ENCODE measurements at places on chromosomes 5 and 9.

GRCh38 chr5:175842506-175842905 is 28.9 kb upstream of the CPLX2 start:
- no peak for DNase-seq

DNA sequence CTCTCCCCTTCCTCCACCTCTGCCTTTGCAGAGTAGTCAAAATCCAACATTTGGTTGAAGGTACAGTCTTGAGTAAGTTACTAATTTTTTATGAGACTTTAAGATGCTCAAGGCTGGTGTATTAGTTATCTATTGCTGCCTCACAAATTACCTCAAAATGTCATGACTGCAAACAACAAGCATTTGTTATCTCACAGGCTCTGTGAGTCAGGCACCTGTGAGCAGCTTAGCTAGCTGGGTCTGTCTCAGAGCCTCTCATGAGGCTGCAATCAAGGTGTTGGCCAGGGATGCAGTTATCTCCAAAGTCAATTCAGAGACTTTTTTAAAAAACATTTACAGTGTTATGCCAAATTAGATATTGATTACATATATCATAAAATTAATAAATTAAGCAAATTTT is 371.3 kb upstream of the RGMB start:
- DNase-seq, result peak; percentile 5

- DNase-seq, result no peak
Observed at GRCh38 chr5:5276430-5276829, 136.3 kb downstream of the ADAMTS16 start.

- DNase-seq, result no peak
Observed at GRCh38 chr9:90882991-90883600, 81.5 kb downstream of the SYK start.

DNA sequence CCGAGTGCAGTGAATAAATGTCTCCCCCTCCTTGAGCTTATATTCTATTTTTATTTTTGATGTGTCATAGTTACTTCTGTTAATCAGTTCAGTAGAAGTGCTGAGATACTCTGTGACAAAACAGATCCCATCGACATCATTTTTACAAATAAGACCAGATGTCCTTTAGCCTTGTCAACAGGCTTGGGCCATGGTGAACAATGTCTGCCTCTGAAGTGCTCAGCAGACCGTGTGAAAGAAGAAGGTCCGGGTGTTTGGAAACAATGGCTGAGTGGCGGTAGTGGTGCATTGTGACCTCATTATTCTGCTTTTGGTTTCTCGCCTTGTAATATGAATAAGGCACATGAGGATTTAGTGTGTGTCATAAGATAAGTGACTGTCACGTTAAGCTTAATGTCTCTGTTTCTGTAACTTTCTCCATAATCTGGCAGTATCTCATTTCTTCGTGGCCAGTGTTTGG is 71.2 kb downstream of the SYK start:
- DNase-seq, result no peak

DNA sequence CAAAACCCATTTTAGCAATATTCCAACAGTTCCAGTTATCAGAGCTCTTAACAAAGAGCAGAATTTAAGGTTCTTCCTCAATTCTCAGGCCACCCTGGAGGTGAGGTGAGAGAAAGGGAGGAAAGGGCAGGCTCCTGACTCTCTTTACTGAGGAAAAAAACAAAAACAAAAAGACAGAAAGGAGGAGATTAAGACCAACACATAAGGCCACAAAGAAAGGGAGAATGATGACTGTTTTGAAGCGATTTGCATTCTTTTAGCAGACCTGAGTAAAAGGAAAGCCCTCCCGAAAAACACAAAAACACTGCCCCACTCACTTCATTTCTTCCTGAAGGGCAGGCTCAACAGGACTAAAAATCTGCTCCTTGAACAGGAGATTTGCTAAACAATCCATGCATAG is 300.5 kb downstream of the ARL15 start:
- DNase-seq, result no peak

- no peak for DNase-seq
Observed at GRCh38 chr5:148791334-148791667, 35.1 kb upstream of the ADRB2 start.

GRCh38 chr5:127011153-127011552 is 19.2 kb downstream of the MARCHF3 start:
- DNase-seq, result peak; percentile 73

GRCh38 chr9:83280268-83280667 is 217.3 kb upstream of the RASEF start:
- no peak for DNase-seq

- peak; percentile 1 for DNase-seq
Observed at GRCh38 chr5:108093186-108093585, 288.7 kb downstream of the FBXL17 start.
